ENCODE measurements at places on chromosomes 13 and 19.

- no peak for DNase-seq
Observed at GRCh38 chr19:53466726-53467484, 628 bp upstream of the ZNF813 start.

GRCh38 chr19:54069470-54069869 lies 5.8 kb upstream of the VSTM1 start:
- no peak for DNase-seq

DNA sequence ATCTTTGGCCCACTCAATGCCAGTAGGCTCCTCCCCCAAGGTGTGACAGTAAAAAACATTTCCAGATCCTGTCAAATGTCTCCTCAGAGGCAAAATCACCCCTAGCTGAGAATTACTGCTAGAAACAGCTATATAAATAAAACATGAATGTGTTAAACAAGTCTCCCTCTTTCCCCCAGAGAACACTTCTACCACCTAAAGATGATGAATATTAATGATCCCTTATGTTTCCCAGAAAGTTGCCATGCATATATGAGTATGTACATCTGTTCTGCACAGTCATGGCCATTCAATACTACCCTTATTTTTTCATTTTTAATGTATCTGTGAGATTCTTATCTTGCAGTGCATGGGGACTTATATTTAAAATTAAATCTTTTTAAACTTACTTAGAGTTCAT lies 230.0 kb downstream of the SHISA2 start:
- DNase-seq, result no peak

GRCh38 chr13:105918842-105919741 lies 616.4 kb downstream of the EFNB2 start:
- no peak for DNase-seq

- DNase-seq, result no peak
Observed at GRCh38 chr13:77720988-77721387, 23.5 kb downstream of the SLAIN1 start.

GRCh38 chr19:16184665-16185122 lies 516 bp upstream of the FAM32A start:
- DNase-seq, result no peak

GRCh38 chr13:95411428-95412040 lies 110.3 kb upstream of the ABCC4 start:
- no peak for DNase-seq

DNA sequence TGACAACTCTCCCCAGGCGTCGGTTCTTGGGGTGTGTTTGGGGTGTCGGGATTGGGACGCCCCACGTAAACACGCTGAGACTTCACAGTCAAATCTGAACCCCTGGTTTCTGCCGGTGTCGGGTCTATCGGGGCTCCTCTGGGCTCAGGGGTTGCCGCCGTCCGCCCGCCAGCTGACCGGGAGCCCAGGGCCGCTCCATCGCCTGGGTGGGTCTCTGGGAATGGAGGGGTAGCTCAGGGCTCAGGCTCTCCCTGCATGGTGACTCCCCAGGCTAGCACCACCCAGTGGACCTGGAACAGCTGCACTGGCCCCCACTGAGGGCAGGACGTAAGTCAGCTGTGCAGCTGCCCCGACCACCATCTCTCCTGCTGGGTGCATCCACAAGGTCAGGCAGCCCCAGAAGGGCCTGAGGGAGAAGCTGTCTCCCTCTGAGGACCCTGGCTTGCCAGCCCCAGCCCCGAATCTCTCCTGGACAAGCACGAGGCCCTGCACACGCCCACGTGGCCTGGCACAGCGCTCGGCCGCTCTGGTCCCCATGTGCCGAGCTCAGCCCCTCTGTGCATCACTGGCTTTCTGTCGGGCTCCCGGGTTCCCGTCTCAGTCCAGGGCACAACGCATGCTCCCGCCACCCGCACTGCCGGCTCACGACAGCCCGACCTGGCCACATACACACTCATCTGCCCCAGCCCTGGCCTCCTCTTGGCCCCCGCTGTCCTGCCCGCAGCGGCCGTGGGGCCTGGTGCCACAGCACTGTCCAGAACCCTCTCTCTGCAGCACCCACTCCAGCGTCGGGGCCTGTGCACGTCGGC lies 6.1 kb downstream of the RNF126 start:
- no peak for DNase-seq

GRCh38 chr19:32863841-32864240 lies 5.7 kb downstream of the SLC7A9 start:
- no peak for DNase-seq

- no peak for DNase-seq
Observed at GRCh38 chr19:38049105-38049649, 142.2 kb downstream of the SIPA1L3 start.

GRCh38 chr19:15633082-15633835 lies 7.4 kb upstream of the CYP4F3 start:
- no peak for DNase-seq

- DNase-seq, result no peak
Observed at GRCh38 chr19:11019824-11020223, 59.0 kb downstream of the SMARCA4 start.

GRCh38 chr19:6685482-6685881 lies 15.5 kb upstream of the TNFSF14 start:
- DNase-seq, result no peak

- DNase-seq, result no peak
Observed at GRCh38 chr13:76239031-76239680, 603.0 kb downstream of the LMO7 start.

GRCh38 chr13:80574113-80574850 lies 233.4 kb upstream of the SPRY2 start:
- DNase-seq, result no peak

DNA sequence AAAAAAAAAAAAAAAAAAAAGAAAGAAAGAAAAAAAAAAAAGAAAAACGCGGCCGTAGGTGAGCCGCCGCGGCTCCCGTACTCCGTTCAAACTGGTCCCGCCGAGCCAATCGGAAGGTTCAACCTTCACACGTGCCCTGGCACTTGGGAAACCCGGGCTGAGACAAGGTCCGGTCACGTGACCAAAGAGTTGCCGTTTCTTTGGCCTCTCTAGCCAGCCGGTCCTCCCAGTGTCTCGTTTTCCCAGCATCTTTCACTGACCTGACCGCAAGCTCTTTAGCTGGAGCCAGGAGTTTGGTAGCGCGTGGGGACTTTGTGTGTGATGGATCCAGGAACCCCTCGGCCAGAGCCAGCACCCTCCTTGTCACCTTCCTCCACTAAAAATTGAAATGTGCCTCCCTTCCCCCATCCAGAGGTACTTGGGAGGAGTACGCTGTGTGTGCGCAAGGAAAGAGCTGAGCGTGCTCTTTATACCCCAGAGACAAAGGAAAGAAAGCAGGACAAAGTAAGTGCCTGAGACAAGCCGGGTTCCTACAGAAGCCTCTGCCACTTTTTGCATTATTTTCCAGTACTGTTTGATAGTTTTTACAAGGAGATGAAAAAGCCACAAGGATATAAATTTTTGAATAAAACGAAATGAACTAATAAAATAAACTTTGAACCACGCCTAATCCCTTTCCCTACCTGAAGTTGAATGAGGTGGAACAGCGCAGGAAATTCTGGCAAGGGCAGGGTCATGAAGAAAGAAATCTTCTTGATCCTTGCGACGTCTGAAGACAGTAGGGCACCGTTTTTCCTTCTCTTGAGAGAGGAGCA lies 959 bp downstream of the TNPO2 start:
- DNase-seq, result peak; percentile 93

- DNase-seq, result no peak
Observed at GRCh38 chr13:34164582-34164981, 346.6 kb downstream of the RFC3 start.

DNA sequence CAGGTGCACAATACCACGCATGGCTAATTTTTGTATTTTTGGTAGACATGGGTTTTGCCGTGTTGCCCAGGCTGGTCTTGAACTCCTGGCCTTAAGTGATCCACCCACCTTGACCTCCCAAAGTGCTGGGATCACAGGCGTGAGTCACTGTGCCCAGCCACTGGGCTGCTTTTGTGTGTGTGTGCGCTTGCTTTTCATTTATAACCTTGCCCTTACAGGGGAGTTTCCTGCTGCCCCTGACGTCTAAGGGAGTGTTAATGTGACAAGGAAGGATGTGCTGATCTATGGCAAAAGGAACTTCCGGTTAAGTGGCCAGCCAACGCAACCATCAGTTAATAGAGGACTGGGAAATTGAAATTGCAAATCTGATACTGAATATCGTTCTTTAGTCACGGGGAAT lies 57.7 kb downstream of the ING1 start:
- DNase-seq, result no peak

GRCh38 chr13:24747248-24748060 lies 16.5 kb upstream of the RNF17 start:
- DNase-seq, result no peak

GRCh38 chr13:36006347-36006746 lies 124.8 kb downstream of the DCLK1 start:
- no peak for DNase-seq

GRCh38 chr13:41590122-41590521 lies 132.8 kb downstream of the RGCC start:
- DNase-seq, result no peak

DNA sequence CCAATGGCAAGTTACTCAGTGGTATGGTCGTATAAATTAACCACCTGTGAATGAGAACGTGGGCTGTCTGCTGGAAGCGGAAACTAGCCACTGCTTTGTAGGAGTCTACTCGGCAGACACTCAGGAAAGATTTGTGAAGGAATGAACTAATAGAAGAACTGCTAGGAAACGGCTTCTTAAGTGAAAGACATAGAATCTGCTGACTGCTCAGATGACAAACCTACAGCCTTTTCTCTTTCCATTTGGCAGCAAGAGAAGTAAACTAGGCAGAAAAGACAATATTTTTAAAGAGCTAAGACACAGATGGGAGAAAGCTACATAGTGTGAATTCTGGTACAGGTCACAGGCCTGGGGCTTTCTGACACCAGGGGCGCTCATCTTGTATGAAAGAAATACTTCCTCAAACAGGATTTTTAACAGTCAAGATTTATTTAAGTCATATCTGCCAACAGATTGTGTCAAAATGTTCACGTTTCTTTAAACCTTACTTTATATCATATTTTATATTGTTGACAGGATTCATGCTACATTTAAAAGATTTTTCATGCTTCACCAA lies 78.4 kb downstream of the MIPEP start:
- DNase-seq, result no peak

- no peak for DNase-seq
Observed at GRCh38 chr19:873084-873483, 13.6 kb downstream of the CFD start.

DNA sequence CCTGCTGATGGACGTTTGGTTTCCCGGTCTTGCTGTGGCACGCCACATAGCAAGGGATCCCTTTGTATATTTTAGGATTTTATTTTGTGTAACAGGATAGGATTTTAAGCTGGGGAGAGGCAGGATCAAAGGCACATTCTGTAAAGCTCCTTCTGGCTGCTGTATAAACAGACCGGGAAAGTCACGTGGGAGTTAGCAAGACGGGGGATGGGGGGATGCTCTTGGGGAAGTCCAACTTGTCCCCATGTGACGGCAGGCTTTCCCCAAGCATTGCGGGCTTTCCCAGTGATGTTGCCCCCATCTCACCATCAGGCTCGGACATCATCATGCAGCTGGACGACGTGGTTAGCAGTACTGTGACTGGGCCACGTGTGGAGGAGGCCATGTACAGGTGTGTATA lies 5.8 kb downstream of the QTRT1 start:
- no peak for DNase-seq

DNA sequence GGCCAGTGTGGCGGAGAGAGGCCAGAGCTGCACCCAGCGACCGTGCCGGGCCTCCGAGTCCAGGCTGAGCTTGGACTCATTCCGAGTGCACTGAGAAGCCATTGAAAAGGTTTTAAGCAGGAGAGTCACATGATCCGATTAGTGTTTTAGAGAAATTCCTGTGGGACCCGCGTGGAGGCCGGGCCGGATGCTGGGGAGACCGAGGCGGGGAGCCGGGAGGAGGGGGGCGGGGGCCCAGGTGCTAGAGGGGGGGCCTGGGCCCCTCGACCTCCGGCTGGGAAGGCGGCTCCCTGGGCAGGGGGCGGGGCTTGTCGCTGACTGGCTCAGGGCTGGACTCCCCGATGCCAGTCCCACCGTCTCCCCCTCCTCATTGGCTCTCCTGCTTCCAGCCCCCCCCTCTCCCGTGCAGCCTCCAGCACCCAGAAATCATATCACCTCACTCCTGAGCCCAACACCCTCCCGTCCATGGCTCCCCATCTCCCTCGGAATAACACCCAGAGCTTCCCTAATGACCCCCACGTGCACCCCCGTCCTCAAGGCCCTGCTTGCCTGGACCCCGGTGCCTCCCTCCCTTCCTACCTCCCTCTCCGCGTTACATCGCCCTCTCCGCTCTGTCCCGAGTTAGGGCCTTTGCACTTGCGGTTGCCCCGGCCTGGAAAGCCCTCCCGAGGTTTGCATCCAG lies 5.2 kb upstream of the ZNF579 start:
- peak; percentile 27 for DNase-seq

DNA sequence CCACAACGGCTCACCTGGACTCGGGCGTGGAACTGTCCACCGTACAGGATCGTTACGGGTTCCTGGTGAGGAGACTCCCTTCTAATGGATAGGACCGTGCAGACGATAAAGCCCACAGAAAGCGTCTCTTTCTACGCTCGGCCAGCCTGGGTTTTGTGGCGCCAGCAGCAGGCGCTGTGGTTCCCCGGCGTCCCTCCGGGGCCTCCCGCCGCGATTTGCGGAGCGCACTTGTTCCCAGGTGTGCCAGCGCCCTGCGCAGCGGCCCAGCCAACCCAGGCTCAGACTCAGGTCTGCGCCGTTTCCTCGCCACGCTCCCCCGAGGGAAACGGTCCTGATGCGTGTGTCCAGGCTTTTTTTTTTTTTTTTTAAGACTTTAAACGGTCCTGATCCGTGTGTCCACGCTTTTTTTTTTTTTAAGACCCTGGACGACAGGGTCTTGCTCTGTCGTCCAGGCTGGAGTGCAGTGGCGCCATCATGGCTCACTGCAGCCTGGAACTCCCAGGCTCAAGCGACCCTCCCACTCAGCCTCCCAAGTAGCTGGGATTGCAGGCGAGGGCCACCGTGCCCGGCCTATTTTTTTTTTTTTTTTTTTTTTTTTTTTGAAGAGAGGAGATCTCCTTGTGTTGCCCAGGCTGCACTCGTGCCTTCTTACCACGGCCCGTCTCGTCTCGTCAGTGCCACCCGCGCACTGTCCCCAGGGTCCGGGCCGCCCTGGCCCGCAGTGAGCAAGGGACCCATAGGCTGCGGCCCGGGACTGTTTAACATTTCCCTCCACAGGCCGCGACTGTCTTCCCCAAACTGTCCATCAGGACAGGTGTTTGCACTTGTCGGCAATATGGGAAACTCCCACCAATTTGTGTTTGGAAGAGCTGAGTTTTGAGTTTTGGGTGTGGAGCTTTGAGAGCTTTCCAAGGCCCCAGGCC lies 23.8 kb downstream of the GJA3 start:
- no peak for DNase-seq

DNA sequence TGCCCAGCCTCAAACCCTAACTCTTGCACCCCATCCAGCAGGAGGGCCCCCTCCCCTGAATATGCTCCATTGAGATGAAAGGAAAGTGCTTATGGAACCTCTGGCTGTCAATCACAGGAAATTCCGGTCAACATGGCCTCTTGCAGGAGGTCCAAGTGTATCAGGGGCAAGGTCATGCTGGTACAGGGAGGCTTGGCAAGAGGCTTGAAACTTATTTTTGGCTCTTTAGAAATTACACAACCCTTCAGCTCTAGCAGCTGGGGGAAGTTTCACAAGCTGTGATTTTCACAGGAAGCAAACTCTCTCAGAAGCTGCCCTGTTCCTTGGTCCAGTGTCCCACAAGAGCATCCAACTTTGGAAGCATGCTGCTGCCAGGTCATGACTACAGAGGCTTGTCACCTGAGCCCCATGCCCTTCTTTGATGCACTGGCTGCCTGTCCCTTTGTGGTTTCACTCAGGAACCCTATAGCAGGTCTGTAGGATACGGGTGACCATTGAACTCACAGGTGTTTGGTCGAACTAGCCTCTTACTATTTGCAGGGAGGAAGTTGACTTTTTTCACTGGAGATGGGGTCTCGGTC lies 8.4 kb downstream of the ASF1B start:
- no peak for DNase-seq

- DNase-seq, result peak; percentile 81
Observed at GRCh38 chr13:106536244-106537034, 977 bp upstream of the EFNB2 start.
